ENCODE measurements at places on chromosomes 16 and 17.

DNA sequence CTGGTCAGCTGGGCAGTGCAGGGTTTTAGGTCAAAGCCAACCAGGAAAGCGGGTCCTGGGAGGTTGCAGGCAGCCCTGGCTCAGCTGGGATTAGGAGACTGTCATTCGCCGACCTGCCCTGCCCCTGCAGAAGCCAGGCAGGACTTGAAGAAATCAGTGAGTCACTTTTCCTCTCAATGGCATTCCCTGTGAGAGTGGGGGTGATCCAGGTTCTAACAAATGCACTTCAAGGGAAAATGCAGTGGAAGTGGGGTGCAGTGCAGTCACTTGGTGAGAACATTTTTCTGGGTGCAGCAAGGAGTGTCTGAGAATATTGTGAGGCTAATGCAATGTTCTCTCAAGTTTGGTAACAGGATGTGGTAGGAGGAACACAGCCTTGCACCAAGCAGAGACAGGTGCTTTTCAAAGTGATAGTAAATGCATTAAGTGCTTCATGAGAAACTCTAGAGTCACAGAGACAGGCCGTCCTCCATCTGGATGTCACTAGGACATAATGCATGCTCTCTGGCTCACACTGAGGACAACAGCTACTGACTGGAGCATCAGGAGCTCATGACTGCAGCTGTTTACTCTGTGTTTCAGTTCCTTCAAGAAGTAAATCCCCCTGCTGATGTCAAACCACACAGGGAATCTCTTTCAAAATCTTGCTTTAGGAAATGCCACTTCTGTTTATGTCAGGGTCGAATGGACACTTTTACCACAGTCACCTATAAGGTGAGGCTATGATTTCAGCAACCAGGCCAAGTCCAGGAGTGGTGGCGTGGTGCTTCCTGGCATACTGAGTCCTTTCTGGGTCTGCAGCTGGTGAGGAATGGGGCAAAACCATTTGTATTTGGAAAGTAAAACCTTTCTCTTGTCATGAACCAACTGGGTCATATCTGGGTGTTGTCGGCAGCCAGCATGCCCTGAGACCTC is 16.7 kb downstream of the CDK5R1 start:
- no peak for DNase-seq

- no peak for DNase-seq
These were observed 3.4 kb downstream of the NARF start for GRCh38 chr17:82461827-82462524.

DNA sequence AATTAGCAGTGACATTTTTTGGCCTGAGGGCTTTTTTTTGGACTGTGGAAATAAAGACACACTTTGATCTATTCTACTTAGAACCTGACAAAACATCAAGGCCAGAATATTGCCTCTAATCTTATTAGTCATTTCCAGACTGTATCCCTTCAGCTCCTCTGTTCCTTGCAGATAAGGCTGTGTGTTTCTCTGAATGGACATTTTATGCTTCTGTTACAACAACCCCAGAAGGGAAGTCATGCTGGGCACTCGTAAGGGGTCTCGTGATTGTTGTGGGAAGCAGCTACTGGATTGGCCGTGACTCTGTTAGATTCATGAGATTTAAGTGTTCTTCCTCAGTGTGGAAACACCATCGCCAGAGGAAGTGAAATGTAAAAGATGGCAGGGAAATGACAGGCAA is 31.6 kb upstream of the HS3ST2 start:
- no peak for DNase-seq

DNA sequence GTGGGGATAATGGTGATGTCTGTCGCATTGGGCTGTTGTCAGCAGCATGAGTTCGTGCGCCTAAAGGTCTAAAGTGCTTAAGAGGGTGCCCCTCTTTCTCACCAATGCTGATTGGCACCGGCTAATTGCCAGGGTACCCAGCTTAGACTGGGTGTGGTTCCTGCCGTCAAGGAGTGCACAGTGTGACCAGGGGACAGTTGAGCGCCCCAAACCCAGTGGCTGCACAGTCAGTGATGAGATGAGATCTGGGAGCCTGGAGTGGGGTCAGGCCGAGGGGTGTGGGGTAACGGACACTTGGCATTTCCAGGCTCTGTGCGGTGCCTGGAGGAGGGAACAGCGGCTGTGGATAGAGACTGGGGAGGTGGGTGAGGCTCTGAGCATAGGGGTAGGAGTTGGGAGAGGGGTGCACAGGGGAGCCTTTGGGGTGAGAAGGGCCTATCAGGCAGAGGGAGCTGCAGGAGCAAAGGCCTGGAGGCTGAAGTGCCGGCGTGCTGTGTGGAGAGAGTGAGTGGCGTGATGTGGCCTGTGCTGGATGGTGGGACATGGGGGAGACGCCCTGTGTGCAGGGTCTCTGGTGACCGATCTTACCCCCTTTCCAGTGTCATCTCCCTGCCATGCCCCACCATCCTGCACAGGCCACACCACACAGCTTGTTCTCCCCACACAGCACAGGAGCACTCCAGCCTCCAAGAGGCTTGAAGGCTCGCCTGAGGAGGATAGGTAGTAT is 58.3 kb downstream of the SNX20 start:
- DNase-seq: no peak

- DNase-seq: no peak
These were observed 105.8 kb downstream of the ZNF778 start for GRCh38 chr16:89323120-89323960.

DNA sequence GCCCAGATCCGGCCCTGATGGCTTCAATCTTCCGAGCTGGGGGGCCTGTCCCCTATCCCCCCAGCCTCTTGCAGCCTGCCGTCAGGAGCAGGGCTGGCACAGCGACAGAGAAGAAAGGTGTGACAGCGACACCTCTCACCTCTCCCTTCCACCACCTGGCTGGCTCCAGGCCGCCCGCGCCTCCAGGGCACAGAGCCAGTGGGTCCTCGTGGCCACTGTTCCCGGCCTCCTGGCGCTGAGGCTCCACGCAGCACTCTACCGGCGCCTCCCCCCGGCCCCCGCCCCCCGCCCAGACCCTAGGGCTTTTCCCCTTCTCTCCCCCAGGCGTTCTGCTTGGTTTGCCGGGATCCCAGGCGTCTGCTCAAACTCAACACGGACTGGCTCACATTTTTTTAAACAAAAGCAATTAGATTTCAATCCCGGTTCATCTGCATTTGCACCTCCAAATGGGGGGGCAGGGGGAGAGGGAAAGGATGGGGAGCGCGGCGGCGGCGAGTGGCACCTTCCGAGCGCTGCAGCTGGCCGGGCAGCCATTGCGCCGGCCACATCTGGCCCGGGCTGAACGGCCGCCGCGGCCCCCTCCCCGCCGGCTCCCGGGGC is 12.8 kb upstream of the CBX8 start:
- peak; percentile 62 for DNase-seq

DNA sequence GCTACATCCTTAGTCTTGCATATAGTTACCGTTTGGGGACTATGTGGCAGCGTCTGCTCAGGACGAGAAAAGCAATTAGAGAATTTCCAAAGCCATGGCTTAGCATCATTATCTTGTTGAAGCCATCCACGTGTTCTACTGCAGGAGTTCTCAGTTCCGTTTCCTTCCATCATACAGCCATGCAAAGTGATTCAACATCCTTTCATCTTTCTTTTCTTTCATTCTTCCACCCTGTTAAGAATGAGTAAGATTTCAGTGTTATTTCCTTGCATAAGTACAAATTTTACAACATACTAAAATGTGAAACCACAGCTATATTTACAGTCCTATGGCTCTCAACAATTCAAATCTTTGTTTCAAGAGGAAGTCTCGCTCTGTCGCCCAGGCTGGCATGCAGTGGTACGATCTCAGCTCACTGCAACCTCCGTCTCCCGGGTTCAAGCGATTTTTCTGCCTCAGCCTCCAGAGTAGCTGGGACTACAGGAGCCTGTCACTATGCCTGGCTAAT is 3.8 kb downstream of the MARF1 start:
- DNase-seq: no peak

GRCh38 chr16:89973654-89974335 is 25.2 kb downstream of the DEF8 start:
- no peak for DNase-seq

DNA sequence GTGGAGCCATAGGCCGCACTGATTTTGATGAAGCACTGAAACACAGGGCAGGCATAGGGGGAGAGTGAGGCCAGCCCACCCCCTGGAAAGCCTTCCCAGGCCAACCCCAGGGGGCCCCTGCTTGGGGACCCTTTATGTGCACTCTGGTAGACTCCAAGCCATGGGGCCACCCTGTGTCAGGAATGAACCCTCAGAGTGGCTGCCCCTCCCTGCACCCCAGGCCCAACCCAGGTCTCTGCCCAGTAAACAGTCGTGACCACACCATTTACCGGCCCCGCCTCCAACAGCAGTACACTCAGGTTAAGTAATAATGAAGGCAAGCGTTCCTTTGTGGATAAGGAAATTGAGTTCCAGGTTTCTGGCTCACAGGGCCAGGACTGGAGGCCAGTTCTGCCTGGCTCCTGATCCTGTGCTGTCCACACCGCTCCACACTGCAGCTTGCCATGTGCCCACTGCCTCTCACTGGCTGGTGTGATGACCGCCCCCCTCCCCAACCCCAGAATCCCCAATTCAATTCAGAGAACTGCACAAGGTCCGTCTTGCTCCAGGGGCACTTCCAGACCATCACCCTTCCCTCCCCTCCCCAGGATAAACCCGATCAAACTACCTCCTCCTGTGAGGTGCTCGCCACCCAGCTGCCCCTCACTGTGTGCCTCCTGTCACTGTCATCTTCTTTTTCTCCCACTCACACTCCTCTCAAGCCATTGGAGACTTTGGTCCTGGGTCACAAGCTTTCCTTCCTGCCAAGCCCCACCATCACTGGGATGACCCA is 13.6 kb downstream of the PIMREG start:
- no peak for DNase-seq

- peak; percentile 8 for DNase-seq
These were observed 2.5 kb downstream of the CORO1A start for GRCh38 chr16:30185683-30186421.

DNA sequence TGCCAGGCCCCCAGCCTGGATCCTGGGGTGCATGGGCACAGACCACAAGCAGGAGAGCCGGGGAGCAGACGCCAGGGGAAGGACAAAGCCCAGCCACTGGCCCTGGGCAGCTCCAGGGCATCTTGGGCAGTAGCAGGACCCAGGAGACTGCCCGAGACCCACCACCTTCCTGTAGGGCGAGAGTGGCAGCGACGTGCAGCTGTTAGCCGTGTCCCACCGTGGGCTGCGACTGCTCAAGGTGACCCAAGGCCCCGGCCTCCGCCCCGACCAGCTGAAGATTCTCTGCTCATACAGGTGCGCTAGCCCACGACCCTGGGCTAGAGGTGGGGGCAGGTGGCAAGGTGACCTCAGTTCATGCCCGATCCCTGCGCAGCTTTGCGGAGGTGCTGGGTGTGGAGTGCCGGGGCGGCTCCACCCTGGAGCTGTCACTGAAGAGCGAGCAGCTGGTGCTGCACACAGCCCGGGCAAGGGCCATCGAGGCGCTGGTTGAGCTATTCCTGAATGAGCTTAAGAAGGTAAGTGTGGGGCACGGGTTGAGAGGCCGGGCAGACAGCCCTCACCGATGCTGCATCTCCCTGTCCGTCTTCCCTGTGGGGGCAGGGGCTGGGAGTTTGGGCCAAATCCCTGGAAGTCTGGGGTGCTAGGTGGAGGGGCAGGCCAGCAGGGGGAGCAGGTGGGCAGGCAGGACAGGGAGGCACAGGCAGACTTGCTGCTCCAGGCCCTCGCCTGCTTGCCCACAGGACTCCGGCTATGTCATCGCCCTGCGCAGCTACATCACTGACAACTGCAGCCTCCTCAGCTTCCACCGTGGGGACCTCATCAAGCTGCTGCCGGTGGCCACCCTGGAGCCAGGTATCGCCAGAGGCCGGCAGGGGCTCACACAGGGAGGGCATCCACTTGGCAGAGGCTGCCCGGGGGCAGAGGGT is 13.5 kb upstream of the SMIM5 start:
- DNase-seq: peak; percentile 90

DNA sequence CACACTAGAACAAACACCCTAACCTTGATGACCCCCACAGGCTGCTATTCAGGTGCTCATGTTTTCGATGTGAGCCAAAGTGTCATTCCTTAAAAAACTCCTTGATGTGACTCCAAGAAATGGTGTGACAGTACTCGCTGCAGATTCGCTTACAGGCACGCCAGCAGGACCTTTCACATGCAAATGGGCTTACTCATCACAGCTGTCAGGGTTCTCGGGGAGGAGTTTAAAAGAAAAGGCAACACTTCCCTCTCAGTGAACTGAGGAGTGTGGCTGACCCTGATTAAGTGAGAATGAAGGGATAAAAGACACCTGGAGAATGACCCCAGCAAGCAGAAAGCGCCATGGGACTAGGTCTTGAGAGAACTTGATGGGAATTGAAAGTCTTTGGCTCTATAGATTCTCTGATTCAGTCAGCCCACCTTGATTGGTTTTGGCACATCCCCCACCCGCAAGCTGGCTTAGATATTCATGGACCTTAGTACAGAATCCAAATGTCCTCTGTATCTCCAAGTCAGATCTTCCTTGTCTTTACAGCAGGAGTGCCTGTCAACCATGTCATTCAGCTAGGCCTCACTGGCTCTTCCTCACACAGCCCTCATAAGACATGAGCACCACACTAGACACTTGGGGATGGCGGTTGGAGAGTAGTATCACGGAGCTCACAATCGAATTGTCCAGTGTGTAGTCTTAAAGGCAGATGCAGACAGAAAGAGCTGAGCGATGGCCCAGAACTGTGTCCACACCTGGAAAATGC is 82.6 kb downstream of the HIC1 start:
- no peak for DNase-seq

- DNase-seq: no peak
These were observed 113.3 kb downstream of the IRF8 start for GRCh38 chr16:86012221-86012620.

DNA sequence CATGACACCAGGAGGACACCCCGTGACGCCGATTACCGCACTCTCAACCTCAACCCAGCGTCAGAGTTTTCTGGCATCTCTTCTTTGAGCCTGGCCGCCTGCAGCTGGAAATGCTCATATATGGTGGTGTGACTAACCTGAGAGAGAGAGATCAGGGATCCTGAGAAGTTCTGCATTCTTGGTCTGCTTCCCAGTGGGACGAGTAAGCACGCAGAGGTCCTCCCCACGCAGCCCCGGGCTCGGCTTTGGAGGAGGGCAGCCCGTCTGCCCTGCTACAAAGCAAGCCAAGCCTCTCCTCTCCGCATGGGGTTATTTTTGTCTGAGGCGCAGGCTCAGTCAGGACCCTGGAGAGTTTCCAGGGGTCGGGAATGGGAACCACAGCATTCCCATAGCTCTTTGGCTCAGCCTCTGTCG is 16.5 kb downstream of the CRISPLD2 start:
- DNase-seq: no peak

GRCh38 chr16:17802571-17802970 is 331.8 kb upstream of the XYLT1 start:
- DNase-seq: no peak

GRCh38 chr16:79168321-79168720 is 432.2 kb downstream of the MAF start:
- DNase-seq: no peak

GRCh38 chr16:56877486-56878182 is 12.6 kb downstream of the SLC12A3 start:
- no peak for DNase-seq

GRCh38 chr16:13708347-13709120 is 211.4 kb upstream of the ERCC4 start:
- DNase-seq: no peak

GRCh38 chr16:89360760-89361435 is 129.5 kb downstream of the ANKRD11 start:
- no peak for DNase-seq

Data from D341Med (cell line).